NCI-H1436 treated with DMSO at 0.1 percent for 48 hours (cell line): ENCODE measurements at places on chromosomes 7 and 10.

DNA sequence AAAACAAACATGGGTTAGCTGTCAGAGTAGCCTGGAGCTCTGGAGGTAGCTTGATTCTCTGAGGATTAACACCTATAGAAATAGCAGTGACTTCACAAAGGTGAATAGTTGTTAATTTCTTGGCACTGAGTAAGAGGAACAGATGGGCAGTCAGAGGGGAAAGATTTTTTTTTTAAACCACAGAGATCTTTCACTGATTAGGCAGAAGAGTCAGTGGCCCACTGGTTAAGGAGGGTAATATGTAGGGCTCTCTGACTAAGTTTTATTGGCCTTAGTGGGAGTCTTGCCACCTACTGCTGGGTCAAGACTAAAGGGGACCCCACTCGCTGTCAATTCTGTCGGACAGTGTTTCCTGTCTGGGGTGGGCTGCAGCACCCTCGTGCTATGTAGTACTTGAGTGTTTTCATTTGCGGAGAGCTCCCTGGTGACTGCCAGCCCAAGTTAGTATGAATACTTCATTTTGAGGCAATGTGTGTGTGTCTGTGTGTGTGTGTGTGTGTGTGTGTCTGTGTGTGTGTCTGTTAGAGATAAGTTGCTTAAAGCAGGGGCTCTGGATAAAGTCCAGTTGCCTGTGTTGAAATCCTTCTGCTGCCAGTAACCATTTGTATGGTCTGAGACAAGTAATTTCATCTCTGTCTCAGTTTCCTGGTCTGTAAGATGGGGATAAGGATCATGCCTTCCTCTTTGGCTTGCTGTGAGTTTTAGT lies 145.2 kb downstream of the ARID5B start:
- no peak for DNase-seq

- no peak for DNase-seq
Observed at GRCh38 chr7:142745745-142746144, 3.5 kb upstream of the PRSS1 start.

GRCh38 chr10:119526149-119526548 lies 16.4 kb downstream of the RGS10 start:
- no peak for DNase-seq

DNA sequence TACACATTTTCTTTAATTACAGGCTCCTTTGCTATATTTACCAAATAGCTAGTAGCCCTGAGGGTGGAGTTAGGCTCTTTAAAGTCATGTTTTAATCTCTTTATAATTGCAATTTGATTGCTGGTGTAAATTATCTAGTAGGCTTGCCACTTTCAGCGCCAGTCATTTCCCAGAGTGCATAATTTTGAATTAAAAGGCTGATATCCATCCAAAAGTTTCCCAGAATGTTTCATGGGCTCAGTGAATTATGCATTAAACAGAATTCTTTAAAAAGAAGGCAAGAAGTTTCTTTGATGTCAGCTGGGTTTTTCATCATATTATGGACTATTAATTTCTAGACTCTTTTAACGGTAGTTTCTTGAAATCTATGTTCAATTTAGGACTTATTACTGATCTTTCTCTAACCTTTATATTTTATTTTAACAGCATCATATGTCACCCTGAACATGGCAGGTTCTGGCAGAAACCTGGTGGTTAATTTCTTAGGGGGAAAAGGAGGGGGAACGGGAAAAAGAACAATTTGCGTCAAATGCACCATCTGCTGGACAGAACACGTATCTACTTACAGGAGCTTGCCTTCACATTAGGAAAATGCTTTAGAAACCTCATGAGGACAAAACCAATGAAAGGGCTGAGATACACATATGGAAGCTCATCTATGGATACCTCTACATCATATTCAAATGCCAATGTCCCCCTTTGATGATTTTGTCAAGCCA lies 171.1 kb downstream of the GRM3 start:
- DNase-seq, result no peak

DNA sequence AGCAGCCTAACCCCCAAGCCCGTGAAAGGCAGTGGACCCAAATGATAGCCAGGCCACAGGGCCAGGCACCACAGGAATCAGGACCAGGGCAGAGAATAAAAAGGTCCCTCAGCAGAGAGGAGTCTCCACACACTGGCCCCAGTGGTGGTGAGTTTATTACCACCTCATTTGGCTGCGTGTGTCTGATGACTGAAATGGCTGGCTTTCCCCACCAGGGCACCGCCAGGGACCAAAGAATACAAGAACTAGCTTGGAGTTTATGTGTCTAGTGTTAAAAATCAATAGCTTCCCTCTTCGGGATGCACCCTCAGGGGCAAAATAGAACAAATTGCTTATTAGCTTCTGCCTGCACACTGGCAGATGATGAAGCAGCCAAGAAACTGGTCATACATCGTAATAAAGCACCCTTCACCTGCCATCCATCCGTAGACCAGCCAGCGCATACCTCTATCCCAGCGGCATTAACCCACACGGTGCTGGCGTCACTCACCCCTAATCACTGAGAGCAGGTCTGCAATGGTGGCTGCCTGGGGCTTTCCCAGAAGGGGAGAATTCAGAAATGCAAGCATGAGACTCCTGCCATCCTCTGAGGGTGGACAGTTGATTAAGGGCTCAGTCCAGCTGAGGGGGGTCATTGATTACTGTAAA lies 223.7 kb upstream of the ZMIZ1 start:
- DNase-seq, result no peak

DNA sequence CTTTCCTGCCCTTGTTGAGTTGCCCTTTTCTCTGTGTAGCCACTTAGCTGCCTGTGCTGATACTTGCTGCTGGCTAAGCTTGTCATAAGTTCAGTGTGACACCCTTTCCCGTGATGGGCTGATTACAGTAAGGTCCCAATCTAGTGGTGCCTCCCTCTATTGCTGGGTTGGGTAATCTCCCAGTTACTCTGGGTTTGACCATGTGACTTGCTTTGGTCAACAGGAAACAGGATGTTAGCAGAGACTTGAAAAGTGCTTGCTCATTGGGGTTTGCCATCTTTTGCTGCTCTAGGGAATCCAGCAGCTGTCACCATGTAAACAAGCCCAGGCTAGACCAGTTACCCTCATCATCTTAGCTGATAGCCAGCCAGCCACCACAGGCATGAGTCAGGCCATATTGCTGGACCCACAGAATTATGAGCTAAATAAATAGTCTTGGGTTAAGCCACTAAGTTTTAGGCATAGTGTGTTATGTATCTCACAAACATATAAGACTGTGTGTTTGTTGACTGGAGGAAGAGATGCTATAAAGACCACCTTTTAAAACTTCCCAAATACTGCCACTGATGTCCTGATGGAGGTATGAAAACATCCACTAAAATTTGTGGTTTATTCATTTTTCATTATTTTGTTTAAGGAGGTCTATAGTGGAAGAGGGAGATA lies 4.0 kb upstream of the LEP start:
- peak; percentile 13 for DNase-seq

- DNase-seq, result no peak
Observed at GRCh38 chr10:97821308-97822038, 28.2 kb upstream of the GOLGA7B start.

- DNase-seq, result no peak
Observed at GRCh38 chr7:49001610-49002033, 77.3 kb downstream of the CDC14C start.

DNA sequence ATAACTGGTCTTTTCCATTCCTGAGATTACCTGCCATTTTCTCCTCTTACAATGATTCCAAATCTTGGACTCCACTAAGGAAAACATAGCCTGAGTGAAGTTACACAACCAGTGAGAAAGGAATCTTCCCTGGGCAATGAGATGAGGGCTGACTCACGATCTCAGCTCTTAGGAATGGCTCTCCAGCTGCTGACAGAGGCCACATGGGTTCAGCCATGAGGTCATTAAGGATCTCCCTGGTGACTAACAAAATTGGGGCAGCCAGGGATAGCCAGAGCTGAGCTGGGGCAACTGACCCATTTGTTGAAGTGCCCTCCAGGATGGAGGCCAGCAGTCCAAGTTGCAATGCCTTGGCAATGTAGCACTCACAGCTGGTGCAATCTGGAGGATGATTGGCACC lies 78.7 kb upstream of the MKLN1 start:
- DNase-seq, result no peak

GRCh38 chr7:55095672-55096071 lies 76.9 kb downstream of the EGFR start:
- no peak for DNase-seq

DNA sequence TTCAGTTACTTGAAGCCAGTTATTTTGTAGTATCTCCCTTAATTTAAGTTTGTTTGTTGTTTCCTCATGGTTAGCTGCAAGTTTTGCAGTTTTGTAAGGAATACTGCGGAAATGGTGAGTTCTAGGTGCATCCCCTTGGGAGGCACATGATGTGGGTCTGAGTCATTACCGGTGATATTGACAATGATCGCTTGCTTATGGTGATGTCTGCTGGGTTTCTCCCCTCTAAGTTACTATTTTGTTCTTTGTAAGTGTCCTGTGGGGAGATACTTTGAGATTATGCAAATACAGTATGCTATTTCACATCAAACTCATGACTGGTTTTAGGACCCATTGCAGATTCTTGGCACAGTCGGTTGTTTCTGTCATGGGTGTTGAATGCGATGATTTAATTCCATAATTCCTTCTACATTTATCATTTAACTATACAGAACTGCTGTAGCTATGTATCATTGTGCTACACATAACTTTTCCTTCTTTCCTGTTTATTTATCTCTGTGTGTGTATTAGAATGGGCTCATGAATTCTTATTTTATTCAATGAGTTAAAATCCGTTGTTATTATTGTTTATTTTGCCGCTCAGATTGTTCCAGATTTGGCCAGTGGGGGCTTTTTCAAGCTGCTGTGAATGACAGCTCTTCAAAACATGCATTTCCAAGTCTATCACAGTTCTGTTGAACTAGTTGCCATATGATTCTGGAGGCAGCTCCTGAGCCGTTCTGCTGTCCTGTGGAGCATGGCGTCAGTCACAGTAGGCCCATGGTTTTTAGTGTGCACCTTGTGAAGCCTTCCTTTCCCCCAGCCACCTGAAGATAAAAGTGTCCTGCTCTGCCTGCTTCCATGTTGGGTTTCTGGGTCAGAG lies 18.4 kb downstream of the TSPAN14 start:
- no peak for DNase-seq

DNA sequence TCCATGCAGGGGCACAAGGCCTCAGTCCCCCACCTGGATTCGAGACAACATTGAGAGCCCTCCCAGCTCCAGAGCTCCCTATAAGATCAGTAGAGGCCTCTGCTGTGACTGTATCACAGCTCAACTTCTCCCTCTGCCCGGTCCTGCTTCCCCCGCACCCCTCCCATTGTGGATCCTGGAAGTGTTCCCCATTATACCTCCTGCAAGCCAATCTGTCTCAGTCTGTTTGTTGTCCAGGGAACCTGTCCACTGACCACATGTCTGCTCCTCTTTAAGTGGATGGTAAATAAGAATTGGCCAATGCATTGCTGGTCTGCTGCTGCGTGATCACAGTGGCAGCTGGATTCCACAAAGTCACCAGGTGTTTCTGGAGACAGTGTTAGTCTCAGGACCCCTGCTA lies 259.7 kb upstream of the HABP2 start:
- DNase-seq, result no peak

GRCh38 chr10:75596930-75597620 lies 165.7 kb downstream of the LRMDA start:
- no peak for DNase-seq

GRCh38 chr7:20831451-20831850 lies 44.8 kb upstream of the SP8 start:
- no peak for DNase-seq

GRCh38 chr10:69802424-69803161 lies 887 bp downstream of the COL13A1 start:
- DNase-seq, result no peak

DNA sequence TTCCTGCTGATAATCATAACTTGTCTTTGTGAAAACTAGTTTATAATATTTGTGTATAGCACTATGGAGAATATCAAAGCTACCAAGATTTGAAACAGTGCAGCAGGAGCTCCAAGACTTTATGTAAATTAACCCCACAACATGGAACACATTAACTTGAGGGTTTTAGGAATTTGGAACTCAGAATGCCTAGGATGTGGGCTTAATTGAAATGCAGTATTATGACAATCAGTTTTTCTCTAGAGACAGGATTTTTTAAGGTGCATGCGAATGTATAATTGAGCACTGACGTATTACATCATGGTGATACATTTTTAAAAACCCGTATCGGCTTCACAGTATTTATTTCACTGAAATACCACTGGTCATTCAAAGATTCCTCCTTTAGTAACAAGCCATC lies 313.1 kb upstream of the DGKB start:
- no peak for DNase-seq

DNA sequence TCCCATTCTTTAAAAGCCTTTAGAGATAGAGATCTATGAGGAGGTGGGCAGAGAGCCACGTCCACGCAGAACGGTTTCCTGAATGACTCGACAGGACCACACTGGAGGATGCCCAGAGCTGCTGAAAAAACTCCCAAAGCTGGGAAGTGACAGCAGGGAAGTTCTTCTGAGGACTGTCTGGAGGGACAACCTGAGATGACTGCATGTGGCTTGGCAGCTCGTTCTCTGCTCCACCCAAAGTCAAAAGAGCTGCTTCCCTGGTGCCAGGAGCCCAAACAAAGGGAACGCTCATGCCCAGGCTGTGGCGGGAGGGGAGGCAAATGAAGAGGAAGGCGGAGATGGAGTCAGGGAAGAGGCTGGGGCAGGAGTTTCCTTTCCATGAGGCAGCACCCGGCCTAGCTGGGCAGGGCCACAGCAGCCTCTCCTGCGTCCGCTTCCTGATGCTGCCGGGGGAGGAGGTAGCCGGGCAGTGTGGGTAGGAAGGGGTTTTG lies 95.4 kb downstream of the CCDC3 start:
- no peak for DNase-seq

GRCh38 chr7:150580638-150581394 lies 13.6 kb downstream of the GIMAP4 start:
- no peak for DNase-seq
